ENCODE measurements at places on chromosomes 3 and 15.

- no peak for DNase-seq
Observed at GRCh38 chr3:130528120-130528519, 11.1 kb downstream of the COL6A6 start.

GRCh38 chr3:29637068-29637467, 356.2 kb downstream of the RBMS3 start:
- DNase-seq: no peak

- no peak for DNase-seq
Observed at GRCh38 chr3:135992072-135992471, 26.5 kb downstream of the PPP2R3A start.

- peak; percentile 69 for DNase-seq
Observed at GRCh38 chr3:177596816-177597271, 399.6 kb upstream of the TBL1XR1 start.

DNA sequence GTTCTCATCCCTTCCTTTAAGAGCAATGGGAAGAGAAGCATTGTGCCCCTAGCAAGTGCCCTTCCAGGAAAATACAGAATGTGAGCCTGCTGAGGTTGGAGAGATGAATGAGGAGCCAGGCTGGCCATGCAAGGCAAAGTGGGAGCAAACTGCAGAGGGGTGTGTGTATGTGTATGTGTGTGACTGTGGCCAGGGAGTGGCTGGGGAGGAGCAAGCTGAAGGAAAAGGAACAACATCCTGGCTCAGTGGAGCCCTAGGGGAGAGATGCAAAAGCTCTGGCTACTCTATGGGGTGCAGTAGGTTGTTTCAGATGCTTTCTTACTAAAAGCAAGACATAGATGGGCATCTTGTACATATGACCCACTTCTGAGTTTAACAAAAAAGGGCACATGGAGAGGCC, 20.6 kb downstream of the FOXP1 start:
- no peak for DNase-seq

GRCh38 chr15:33888176-33888575, 80.1 kb upstream of the CHRM5 start:
- no peak for DNase-seq

All from DMS153 (cell line).